ENCODE measurements at places on chromosomes 16 and 17.

- peak; percentile 66 for DNase-seq
Measured at GRCh38 chr17:57545731-57546342, 199.3 kb downstream of the CCDC182 start.

- DNase-seq = no peak
Measured at GRCh38 chr16:70737377-70738082, 51.7 kb upstream of the MTSS2 start.

- DNase-seq = peak; percentile 66
Measured at GRCh38 chr17:81253358-81254131, 14.4 kb downstream of the NDUFAF8 start.

DNA sequence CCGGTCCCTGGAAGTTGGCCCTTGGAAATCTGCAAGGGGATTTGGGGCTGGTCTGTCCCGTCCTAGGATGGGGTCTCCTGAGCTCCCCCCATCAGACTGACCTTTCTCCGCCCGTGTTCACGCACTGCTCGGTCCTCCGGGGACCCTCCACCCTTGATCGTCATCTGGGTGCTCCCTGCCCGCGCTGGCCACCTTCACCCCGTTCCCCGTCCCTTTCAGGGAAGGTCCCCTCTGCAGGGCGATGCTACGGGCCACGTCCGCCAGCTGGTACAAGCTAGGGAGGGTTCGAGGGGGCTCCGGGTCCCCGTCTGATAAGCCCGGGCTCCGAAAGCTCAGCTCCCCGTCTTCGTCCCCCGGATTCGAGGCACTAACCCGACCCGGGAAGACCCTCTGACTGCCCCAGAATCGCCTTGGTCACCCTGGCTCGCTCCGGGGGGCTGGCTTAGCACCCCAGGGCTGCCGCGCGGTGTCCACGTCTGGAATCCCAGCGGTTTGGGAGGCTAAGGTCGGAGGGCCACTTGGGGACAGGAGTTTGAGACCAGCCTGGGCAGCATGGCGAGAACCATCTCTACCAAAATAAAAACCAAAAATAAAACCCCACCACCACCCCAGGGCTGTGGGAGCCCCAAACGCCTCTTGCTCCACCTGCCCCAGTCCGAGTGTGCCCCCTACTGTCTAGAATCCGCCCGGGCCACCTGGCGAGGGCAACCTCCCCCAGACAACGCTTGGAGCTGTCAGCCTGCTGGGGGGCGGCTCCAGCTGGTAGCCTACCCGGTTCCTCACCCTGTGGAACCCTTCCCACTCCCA, 1.1 kb upstream of the SLC43A2 start:
- peak; percentile 91 for DNase-seq

DNA sequence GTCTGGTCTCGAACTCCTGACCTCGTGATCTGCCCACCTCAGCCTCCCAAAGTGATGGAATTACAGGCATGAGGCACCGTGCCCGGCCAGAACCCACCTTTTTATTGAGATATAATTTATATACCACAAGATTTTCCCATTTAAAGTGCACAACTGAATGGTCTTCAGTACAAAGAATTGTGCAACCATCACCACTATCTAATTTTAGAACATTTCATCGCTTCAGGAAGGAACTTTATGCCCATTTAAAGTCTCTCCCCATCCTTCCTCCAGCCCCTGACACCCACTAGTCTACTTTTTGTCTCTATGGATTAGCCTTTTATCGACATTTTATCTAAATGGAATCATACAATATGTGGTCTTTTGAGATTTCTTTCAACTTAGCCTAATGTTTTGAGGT, 25.4 kb upstream of the HELZ start:
- DNase-seq = no peak

GRCh38 chr17:60390925-60391470, 935 bp downstream of the USP32 start:
- peak; percentile 24 for DNase-seq

- no peak for DNase-seq
Measured at GRCh38 chr17:78234261-78234865, 2.9 kb downstream of the TMEM235 start.

DNA sequence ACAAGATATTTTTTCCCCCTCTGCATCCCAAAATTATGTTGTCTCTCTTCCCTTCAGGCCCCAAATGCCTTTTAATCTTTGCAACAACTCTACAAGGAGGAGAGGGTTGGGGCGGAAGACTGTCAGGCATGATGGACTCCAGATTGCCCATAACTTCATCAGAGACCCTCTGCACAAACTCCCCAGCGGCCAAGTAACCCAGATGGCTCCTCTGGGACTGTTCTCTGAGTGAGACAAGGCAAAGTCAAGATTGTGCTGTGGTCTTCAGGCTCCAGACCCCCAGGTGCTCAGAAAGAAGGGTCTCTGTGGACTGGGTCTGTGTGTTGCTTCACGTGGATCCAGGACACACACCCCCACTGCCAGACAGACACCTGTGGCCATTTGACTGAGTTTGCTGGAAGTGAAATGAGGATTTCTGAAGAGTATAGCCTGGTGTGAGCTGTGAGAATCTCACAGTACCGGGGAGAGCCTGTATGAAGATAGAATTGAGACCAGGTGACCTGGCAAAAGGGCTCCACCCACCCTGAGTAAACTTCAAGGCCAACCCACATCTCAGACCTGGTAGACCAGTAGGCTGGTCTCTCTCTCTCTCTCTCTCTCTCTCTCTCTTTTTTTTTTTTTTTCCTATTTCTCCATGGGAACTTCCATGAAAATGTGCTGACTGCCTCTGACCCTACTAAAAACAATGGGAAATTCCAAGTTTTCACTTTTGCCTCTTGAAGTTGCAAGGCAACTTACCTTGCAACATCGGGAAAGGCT, 354.1 kb downstream of the SOX9 start:
- DNase-seq = no peak

GRCh38 chr16:57516176-57516725, 20.1 kb downstream of the CCDC102A start:
- no peak for DNase-seq

DNA sequence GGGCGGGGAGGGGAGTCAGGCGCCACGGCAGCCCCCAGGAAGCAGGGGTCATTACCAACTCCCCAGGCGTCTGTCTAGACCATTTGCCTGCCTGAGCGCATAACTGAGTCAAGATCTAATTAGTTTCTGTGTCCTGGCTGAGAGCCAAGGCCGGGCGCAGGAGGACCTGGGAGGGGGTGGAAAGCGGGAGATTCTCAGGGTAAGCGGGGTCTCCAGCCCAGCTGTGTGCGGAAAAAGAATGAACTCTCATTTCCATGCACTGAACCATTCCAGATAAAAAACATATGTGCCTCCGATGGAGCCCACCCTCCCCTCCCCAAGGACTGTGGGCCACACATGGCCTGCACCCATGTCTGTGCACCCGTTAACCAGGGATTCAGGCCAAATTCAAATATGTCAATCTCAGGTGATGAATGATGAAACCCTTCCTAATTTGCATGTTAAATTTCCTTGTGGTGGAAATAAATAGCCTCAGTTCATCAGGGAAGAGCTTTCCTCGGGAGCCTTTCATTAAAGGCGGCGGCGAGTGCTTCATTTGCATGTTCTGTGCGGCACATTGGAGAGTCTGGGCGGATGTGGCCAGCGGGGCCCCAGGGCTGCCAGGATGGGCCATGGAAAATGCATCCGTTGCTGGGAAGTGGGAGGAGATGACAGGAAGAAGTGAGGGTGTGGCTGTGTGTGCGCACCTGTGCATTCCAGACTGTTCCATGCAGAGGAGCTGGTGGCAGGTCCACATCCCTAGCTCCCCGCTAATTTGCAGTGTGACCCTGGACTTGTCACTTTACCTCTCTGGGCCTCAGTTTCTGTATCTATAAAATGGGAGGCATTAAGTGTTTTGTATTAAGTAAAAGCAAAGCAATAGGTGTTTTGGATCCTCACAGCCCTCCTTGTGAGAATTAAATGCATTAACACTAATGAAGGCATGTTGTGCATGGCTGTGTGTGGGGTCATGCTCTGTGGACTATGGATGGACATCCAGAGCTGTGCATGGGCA, 151.1 kb downstream of the SDK2 start:
- no peak for DNase-seq

DNA sequence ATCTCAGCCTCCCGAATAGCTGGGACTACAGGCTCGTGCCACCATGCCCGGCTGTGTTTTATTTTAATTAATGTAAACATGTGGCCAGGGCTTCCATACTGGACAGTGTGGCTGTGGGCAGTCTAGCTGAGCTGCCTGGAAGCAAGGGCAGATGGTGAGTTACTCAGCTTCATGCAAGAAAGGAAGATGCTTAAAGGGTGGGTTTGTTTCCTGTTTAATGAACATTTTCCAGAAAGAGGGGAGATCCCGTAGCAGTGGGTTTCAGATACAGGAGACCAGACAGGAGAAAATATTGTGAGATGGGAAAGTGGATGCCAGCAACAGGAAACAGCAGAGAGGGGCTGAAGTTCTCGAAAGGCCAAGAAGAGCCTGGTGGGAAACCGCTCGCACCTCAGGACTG, 7.3 kb downstream of the MAPK8IP3 start:
- DNase-seq = no peak

DNA sequence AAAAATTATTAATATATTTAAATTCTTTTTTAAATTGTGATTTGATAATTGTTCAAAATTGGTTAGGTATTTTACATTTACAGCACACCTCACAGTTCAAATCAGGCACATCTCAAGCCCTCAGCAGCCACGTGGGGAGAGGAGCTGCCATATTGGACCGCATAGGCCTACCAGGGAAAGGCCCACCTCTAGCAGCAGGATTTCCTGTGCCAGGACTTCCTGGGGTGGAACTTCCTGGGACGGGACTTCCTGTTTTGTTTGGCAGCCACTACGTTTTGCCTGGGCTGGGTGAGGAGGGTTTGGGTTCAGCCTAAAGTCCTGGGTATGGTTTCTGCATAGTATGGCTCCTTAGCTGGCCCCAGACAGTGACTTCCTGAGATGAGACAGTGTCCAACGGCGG, 298.5 kb upstream of the FOXF1 start:
- no peak for DNase-seq

- no peak for DNase-seq
Measured at GRCh38 chr16:50744881-50745280, 3.0 kb downstream of the CYLD start.

DNA sequence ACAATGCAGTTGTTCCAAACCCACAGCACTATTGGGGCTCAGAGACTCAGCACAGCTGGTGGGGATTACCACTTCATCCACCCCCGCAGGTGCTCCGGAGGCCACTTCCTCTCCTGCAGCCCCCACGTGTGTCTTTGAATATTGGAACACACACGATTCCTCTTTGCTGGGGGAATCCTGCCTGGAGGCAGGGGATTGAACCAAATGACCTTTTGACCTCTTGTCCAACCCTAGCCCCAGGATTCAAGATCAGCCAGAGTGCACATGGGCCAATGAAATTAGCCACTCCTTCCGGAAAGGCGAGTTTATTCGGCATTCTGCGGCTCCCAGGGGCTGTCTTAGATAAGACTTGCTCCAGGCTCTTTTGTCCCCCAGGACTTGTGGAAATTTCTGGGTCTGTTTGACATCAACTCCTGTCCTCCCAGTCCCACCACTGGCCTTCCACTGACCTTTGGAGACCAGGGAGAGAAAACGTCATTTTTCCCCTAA, 350.2 kb downstream of the FOXL1 start:
- no peak for DNase-seq

GRCh38 chr17:61451538-61452300, 503 bp upstream of the TBX4 start:
- no peak for DNase-seq

DNA sequence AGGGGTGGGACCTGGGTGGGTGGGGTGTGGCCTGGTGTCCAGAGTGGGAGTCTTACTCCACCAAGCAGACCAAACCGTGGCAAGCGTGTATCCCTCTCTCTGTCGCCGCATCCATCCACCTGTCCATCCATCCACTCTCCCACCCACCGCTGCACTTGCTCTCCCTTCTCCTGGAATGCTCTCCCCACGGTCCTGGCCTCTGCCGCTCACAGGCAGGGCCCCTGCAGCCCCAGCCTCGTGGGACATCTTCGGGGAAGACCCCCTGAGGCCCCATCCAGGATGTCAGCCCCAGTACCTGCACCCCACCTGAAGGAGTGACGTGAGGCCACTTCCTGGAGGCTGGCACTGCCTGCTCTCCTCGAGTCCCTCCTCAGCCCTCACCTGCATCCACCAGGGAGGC, 189.5 kb upstream of the GSE1 start:
- DNase-seq = peak; percentile 14

- DNase-seq = no peak
Measured at GRCh38 chr16:78385086-78385805, 285.8 kb downstream of the WWOX start.
